Activated gamma-delta T cell treated with Interleukin-2 at 50 U/mL for 16 hours (primary cell): ENCODE measurements at places on chromosomes 7 and 10.

- no peak for DNase-seq
Observed at GRCh38 chr7:25494896-25495295, 266.6 kb upstream of the NPVF start.

GRCh38 chr10:120396228-120396627, 60.8 kb upstream of the PLPP4 start:
- no peak for DNase-seq

DNA sequence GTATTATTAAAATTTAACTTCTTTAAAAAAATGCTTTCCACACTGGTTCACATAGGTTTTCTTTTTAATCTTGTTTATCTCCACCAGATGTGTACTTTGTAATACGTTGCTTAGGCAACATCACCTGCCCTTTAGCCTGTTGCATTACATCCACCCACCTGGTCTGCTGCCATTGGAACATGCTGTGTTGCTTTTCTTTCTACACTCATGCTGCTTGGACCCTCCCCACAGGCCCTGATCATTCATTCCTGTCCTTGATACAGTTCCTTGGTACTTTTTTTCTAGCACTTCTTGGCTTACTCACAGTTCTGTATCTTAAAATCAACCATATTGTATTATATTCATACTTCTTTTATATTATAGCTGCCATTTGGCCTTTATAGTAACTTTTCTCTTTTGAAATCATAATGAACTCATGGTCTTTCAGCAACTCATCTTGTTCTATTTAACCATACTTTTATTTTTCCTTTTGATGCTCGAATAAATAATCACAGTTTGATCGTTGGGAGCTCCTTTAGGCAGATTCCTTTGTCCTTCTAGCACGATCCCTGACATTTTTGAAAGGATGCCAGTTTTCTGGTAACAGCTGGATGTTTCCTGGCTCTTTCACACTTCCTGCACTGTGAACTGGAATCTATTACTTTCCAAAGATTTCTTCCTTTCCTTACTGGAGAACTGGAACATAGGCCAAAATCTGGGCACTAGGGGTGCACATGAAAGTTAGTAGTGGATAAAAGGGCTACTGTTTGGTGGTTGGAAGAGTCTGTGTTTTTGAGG, 125.1 kb downstream of the CDK14 start:
- no peak for DNase-seq

- DNase-seq, result no peak
Observed at GRCh38 chr7:69776611-69777010, 178.3 kb downstream of the AUTS2 start.

DNA sequence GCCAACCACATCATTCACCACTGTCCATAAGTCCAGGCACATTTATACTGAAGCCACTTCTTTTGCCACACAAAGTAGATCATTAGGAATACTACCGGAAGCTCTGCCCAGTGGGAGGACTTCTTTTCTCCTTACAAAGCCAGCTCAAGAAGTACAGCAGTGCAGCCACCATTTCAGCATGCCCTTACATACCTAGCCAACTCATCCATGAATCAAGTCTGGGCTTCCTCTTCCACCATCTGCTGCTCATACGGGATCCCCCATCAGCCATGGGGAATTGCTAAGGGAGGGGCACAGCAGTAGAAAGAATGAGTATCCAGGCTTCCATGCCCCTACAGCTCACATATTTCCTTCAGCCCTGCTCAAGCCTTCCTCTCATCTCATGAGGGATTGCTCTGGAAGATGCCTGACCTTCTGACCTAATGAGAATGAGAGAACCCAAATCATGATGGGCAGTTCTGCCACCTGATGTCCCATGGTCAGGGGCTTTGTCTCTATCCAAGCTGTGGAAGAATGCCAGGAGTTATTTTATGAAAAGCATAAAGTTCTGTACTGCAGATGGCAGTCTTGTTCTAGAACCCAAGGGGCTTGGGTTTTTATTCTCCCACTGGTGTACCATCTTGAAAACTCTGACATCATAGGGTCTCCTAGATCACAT, 39.5 kb downstream of the ACSM6 start:
- DNase-seq, result no peak

DNA sequence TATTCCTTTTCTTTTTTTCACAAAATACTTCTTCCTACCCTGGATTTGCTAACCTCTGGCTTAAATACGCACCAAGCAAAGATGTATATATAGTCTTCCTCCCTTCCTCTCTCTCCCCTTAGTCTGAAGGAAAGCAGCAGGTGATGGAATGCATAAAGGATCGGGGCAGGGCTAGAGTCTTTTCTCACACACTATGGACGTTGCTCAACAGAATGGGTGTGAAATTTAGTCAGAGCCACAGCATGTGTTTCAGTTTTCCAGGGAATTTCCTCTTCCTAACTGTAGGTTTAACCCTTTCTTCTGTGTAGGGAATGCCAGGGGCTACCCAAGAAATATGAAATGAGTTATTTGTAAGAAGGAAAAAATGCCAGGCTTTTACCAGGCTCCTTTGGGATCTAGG, 71.4 kb upstream of the NFKB2 start:
- DNase-seq, result no peak

DNA sequence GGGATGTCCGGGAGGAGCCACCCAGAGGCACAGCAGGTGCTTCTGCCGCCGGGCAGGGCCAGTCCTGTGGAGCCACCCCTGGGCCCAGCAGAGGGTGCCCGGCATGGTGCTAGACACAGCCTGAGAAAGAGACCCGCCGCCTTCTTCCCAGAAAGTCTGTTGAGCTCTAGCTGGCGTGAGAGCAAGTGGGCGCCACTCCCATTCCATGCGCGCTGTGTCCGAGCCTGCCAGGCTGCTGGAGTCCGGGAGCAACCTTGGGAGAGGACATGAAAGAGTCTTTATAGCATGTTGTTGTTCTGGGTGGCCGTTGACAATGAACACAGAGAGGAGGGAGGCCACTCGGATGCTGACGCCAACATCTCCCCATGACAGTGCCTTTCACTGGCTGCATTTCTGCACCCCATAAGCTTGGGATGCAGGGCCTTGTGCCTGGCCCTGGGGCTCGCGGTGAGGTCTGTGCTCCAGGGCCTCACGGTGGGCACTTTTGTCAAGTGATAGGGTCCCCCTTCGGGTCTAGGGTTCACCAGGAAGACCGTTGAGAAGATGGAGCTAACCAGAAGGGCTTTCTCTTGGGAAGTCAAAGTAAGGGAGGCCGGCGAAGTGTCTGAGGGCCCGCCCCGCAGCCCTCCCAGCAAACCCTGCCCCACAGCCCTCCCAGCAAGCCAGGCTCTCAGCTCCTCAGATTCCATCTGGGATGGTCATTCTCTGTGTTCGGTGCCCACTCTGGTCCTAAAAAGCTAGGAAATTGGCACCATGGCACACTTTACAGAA, 47.3 kb downstream of the NKX6-2 start:
- no peak for DNase-seq

DNA sequence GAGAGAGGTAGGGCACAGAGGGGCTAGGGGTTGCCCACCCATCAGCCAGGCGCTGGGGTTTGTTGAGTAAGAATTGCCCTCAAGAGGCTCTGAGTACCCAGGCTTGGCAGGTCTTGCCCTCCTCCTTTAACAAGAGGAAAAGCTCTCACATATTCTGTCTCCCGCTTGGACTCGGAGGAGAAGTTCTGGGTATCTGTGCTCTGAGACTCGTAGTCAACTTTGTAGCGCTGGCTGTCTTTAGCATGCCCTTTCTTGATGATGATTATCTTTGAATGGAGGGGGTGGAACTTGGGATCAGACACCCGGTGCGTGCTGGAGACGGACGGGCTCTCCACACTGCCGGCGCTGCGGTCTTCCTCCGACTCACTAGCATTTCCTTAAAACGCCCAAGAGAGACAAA, 4.0 kb downstream of the IGFBP3 start:
- DNase-seq, result no peak
